ENCODE measurements at places on chromosomes 5 and 9.

GRCh38 chr9:13847270-13847669 is 466.7 kb downstream of the NFIB start:
- H3K36me3 ChIP-seq = no peaks in the 10 kb centered on the region
- H3K4me3 ChIP-seq = no peak overlapping the region
- H3K27me3 ChIP-seq = no peaks in the 10 kb centered on the region
- no peaks in the 10 kb centered on the region for H3K4me1 ChIP-seq

DNA sequence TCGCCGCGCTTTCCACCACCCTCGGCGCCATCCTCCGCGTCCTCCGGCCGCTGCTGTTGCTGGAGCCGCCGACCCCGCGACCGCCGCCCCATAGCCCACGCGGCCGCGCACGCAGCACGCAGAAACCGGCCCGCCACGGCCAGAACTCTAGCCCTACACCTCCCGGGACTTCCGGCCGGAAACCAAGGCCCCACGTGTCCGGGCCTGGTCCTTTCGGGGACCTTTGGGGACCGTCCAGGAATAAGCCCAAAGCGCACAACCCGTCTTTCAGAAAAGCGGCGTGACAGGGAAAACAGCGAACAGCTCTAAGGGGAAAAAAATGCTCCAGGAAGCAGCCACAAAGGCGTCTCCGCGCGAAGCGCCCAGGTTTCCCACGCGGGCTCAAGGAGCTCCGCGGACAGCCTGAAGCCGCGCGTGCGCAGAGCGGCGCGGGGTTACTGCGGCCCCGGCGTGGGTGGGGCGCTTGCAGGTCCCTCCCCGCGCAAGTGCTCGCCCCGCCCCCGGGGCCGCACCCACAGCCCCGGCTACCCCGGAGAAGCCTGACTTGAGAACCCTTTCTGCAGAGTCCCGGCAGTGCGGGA is at the start of the genes NSUN2 and SRD5A1:
Gene NSUN2 (minus strand): TSS at position 157 of the 581 bp plus-strand sequence. CDS start 65 bp downstream, at position 92.
Gene SRD5A1 (plus strand): TSS at position 553 of the 581 bp plus-strand sequence. CDS start 137 bp downstream, outside the sequence.
- H3K27ac ChIP-seq = peak within 1 kb of the TSS; percentile 96
- peak; percentile 95 for DNase-seq
- H3K4me1 ChIP-seq = peaks cover 40% of the 10 kb centered on the region
- H3K4me3 ChIP-seq = peak within 1 kb of the TSS; percentile 97
- H3K36me3 ChIP-seq = no peaks in the 10 kb centered on the region
- H3K27me3 ChIP-seq = no peaks in the 10 kb centered on the region

DNA sequence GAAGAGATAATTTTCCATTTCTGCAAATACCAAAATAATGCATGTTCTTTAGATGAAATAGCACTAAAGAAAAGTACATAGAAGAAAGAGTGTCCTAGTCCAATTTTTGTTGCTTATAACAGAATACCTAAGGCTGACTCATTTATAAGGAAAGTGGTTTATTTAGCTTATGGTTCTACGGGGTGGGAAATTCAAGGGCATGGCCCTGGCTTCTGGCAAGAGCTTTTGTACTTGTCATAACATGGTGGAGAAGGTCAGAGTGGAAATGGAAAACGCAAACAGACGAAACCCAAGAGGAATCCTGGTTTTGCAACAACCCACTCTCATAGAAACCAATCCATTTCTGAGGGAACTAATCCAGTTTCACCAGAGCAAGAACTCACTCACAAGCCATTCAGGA is 283.7 kb downstream of the CSNK1G3 start:
- H3K36me3 ChIP-seq = no peaks in the 10 kb centered on the region
- H3K4me3 ChIP-seq = no peak overlapping the region
- no peak for DNase-seq
- no peaks in the 10 kb centered on the region for H3K27me3 ChIP-seq
- H3K27ac ChIP-seq = no peak overlapping the region

DNA sequence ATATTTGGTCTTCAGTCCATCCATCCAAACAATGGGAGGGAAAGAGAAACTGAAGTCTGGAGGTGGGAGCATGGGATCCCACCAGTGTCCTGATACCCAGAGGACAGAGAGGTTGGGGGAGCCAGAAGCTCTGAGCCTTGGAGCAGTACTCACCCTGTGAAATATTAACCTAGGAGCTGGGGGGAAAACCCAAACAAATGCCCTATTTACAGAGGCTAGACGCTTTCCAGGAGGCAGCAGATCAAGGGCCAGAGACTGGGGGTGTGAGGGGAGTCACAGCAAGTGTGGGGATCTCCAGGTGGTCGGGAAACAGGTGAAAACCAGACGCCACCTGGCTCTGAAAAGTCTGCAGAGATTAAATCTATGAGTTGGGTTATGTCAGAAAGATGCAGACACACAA is 6.2 kb downstream of the ZER1 start:
- H3K27ac ChIP-seq = no peak overlapping the region
- no peak for DNase-seq
- H3K4me3 ChIP-seq = no peak overlapping the region

GRCh38 chr5:62143268-62144229 is 162.5 kb upstream of the KIF2A start:
- DNase-seq = no peak
- no peaks in the 10 kb centered on the region for H3K27me3 ChIP-seq
- no peaks in the 10 kb centered on the region for H3K4me1 ChIP-seq

DNA sequence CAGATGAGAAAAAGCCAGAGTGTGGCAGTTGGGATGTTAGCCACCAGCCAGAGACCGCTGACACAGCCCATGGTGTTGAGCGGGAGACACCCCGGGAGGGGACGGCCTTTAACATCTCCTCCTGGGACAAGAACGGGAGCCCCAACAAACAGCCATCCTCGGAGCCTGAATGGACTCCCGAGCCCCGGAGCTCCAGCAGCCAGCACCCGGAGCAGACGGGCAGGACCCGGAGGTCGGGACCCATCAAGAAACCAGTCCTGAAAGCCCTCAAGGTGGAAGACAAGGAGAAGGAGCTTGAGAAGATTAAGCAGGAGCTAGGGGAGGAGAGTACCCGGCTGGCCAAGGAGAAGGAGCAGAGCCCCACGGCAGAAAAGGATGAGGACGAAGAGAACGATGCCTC is 28.0 kb upstream of the POMT1 start:
- H3K36me3 ChIP-seq = peaks cover 47% of the 10 kb centered on the region
- H3K4me1 ChIP-seq = no peaks in the 10 kb centered on the region
- DNase-seq = no peak
- H3K27me3 ChIP-seq = no peaks in the 10 kb centered on the region

GRCh38 chr5:55027595-55027994 is 3.5 kb downstream of the GZMK start:
- H3K4me3 ChIP-seq = no peak overlapping the region
- H3K27ac ChIP-seq = no peak overlapping the region
- no peaks in the 10 kb centered on the region for H3K4me1 ChIP-seq
- H3K27me3 ChIP-seq = no peaks in the 10 kb centered on the region

GRCh38 chr9:74447451-74448193 is 49.5 kb upstream of the RORB start:
- H3K4me3 ChIP-seq = no peak overlapping the region
- H3K36me3 ChIP-seq = no peaks in the 10 kb centered on the region
- DNase-seq = no peak
- no peaks in the 10 kb centered on the region for H3K4me1 ChIP-seq
- H3K27me3 ChIP-seq = no peaks in the 10 kb centered on the region
- no peak overlapping the region for H3K27ac ChIP-seq

GRCh38 chr9:86700629-86701028 is 246.7 kb downstream of the GAS1 start:
- H3K4me1 ChIP-seq = no peaks in the 10 kb centered on the region
- no peak for DNase-seq
- H3K4me3 ChIP-seq = no peak overlapping the region
- H3K27ac ChIP-seq = no peak overlapping the region
- H3K36me3 ChIP-seq = no peaks in the 10 kb centered on the region

DNA sequence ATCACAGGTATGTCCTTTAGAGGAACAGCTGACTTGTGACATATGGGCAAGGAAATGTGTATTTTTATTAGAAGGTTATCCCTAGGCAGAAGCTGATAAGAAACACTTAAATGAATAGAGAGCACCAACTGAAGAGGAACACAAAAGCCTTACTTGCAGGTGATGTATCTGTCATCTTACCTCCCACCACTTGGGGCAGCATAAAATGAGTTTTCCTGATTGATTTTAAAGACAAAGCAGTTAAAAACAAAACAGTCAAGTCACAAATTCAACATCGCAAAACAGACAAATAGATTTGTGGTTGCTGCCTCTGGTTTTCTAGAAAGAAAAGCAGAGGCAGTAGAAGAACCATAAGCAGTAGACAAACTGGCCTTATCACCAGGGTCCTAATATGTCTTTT is 302.4 kb upstream of the ZNF462 start:
- H3K4me1 ChIP-seq = no peaks in the 10 kb centered on the region
- H3K4me3 ChIP-seq = no peak overlapping the region
- no peak overlapping the region for H3K27ac ChIP-seq
- H3K27me3 ChIP-seq = no peaks in the 10 kb centered on the region
- no peak for DNase-seq

DNA sequence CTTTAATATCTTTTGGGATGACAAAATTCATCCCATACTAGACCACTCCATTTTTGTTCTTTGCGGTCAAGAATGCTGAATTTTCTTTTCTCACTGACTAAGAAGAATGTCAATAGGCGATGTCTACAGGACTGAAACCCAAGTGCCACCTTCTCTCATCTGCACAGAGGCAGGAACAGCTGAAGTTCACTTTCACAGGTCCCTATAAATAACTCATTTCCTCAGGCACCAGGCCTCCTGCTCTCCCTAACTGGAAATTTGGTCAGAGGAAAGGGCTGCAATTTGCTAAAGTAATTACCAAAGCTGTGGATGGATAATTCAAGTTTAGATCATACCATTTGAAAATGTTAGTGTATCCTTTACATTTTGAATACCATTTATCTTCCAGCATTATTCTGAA is 142.9 kb downstream of the DIRAS2 start:
- DNase-seq = no peak
- H3K27ac ChIP-seq = no peak overlapping the region
- no peaks in the 10 kb centered on the region for H3K4me1 ChIP-seq
- no peaks in the 10 kb centered on the region for H3K36me3 ChIP-seq

Measured in right lobe of liver (tissue), 6 donors.